Stimulated activated CD4-positive, alpha-beta T cell treated with anti-CD3 and anti-CD28 coated beads, TNF-alpha, amount 100 ng/mL, for 1 hour (primary cell): ENCODE measurements at places on chromosomes 2 and 18.

- DNase-seq: no peak
Measured at GRCh38 chr2:8412586-8412985, 269.3 kb upstream of the ID2 start.

- DNase-seq: no peak
Measured at GRCh38 chr2:134792186-134792585, 46.2 kb upstream of the ACMSD start.

DNA sequence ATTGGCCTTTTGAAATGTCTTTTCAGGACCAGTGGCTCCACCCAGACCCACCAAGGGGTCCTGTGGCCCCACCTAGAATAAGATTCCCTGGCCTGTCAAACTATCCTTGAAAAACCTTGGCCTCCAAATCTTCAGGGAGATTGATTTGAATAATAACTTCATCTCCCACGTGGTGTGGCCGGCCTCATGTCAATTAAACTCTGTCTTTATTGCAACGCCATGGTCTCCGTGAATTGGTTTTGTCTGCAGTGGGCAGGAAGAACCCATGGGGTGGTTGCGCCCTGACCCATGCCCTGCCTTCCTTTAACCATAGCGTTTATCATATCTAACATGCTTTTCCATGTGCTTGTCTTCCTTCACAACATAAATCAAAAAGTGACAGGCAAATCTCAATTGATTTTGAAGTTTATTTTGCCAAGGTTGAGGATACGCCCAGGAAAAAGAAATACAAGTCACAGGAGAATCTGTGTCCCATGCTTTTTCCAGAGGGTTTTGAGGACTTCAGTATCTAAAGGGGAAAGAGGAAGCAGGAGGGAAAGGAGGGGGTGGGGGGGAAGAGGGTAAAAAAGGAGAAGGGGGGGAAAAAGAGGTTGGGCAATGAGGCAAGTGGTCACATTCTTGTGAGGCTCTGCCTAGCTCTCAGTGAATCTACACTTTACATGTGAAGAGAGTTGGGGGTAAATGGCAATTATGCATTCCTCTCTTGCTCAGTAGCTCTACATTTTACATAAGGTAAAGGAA lies 66.5 kb upstream of the CABLES1 start:
- DNase-seq: no peak

DNA sequence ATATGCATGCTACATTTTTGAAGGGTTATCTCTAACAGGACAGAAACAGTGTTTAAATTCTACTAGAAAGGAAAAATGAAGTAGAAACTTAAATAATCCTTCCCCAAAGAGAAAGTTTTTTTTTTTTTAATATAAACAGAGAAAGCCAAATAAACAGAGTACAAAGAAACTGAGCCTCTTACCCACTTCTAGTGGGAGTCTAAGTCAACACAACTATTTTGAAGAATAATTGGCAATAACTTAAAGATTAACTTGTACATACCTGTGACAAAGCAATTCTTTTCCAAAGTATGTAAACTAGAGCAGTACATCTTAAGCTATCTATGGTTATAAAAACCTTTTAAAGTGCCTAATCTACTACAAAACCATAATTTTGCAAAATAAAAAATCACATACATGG lies 224.7 kb downstream of the KCNH7 start:
- no peak for DNase-seq

DNA sequence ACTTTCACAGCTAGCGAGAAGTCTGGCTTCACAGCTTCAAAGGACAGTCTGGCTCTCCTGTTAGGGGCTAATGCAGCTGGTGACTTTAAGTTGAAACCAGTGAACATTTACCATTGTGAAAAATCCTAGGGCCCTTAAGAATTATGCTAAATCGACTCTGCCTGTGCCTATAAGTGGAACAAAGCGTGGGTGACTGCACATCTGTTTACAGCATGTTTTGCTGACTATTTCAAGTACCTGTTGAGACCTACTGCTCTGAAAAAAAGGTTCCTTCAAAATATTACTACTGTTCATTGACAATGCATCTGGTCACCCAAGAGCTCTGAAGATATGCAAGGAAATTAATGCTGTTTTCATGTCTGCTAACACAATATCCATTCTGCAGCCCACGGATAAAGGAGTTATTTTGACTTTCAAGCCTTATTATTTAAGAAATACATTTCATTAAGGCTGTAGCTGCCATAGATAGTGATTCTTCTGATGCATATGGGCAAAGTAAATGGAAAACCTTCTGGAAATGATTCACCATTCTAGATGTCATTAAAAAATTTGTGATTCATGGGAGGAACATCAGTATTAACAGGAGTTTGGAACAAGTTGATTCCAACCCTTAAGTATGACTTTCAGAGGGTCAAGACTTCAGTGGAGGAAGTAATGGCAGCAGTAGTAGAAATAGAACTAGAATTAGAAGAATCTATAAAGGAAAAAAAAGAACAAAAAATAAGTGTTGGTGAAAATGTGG lies 48.9 kb downstream of the POLR1A start:
- no peak for DNase-seq

DNA sequence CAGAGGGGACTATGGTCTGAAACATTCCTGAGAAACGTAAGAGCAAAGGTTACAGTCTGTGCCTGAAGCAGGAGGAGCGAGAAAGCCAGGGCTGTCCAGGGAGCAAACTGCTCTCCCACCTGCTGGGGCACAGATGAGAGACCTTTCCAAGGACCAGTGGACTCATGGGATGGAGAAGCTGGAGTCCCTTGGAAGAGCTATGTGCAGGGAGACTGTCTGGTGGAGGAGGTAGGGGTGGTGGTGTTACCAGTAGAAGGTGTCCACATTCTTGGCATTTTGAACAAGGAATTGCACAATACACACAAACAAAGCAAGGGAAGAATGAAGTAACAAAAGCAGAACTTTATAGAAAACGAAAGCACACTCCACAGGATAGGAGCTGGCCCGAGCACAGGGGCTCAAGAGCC lies 97.9 kb upstream of the CYRIA start:
- no peak for DNase-seq

DNA sequence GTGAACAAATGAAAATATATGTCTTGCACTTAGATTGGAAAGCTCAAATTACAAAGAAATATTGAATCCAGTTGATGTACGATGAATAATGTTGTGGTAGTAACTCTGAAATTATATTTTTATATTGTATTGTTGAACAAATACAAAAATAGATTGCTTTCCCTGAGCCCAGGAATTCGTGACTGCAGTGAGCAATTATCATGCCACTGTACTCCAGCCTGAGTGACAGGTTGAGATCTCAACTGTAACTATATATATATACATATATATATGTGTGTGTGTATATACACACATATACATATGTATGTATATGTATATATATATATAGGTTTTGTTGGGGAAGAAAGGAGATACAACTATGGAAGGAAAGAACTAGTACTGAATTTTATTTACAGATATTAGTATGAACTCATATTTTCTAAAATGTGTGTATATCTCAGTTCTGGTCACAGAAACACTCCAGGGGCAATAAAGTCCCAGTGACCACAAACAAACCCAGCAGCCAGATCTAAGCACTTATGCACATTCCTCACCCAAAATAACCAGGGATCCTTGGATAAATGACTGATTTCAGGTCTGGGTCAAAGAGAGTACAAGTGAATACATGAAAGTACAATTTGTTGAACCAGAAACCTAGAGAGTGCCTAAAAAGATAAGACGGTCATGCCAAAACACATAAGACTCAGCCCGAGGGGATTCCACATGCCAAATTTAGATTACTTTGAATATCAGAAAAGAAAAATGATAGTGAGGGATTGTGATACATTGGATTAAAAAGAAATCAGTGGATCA lies 146.3 kb downstream of the TMX3 start:
- no peak for DNase-seq

DNA sequence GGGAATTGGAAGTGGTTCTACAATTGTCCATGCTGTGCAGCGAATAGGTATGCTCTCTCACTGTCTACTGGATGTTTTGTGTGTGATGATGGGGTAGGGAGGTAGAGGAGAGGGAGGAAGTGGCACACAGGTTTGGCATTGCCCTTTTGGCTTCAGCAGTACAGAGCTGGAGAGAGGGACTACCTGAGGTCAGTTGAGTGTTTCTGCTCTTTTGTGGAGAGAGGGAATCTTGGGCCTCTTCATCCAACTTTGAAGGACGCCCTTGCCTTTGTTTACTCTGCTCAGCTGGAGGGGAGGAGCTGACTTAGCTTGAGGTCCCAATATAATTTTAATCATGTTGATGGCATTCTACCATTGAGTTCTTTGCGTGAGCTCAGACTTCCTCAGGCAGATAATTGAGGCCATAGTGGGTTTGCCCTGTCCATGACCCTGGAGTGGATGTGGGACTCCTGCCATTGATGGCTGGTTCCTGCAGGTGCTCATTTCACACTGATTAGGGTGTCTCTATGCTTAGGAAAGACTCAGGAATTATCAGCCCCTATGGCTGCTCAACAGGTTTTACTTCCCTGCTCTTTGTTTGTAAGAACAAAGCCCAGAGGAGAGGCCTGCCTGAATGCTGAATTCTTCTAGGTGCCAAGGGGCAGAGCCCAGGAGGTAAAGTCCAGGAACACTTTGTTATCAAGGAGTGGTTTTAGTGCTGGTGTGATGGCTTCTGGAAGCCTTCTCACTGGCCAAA lies 7.2 kb downstream of the RPIA start:
- DNase-seq: no peak

DNA sequence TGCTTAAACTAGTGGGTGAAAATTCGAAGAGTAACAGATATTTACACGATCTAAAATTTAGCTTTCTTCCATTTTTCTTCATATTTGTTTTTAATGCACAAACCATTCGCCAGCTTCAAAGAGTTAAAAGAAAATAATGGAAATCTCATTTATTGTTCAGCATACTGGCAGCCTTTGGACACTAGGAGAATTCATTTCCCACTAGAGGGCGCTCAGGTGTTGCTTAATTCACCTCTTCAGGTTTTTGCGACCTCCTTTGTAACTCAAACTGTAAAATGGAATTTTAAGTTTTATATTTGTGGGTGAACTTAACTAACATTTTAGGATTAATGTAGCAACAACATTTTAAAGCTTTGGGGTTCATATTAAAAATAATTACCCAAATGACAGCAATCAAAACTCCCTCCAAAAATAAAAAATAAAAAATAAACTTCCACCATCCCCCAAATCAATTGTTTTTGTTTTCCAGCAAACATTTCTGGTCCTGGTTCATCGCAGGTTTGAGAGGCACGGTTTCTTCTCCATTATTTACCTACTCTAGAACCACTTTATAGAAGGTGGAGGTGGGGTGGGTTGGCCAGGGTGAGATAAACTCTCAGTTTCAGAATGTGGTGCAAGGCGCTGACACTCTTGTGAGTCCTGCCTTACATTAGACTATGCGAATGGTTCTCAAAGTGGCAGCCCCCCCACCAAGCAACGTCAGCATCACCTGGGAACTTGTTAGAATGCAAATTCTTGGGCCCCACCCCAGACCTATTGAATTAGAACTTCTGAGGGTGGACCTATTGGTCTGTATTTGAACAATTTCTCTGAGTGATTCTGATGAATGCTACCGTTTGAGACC lies 24.7 kb upstream of the PNPT1 start:
- no peak for DNase-seq

DNA sequence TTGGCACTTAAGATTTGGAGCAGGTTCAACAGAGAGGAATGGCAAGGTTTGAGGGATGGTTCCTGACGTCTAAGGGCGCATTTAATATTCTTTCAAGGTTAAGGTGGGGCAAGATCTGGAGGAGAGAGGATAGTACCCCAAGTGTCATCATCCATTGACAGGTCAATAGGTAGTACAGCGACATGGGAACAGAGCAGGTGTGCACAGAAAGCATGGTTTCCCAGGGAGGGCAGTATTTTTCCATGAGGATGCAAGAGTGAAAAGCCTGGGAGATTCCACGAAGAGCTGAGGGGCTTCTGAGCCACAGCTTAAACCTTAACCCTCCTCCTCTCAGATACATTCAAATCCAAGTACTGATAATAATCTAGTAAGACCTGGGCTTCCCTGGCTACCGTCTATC lies 9.1 kb downstream of the HES6 start:
- DNase-seq: no peak

DNA sequence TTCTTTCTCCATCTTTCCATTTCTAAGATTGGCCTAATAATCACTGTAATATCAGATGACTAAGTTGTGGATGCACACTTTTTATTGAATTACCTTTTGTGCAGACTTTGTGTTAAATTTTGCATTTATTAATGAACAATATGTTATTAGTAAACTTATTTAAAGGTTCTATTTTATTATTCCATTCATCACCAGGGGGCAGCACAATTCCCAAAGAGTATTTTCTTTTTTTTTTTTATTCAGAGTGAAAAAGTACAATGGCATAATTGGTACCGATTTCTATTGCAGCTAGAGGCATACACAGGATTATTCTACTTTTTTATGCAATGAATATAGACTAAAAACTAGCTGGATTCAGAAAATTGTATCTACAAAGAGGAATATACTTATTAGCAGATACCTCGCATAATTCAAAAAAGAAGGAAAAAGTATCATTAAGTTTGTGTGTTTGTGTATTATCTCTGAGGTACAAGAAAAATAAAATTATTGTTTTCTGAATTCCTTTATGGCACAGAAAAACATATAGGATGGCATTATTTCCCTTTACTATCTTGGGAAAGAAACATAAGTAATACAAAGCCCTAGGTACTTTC lies 390.6 kb downstream of the ERBB4 start:
- DNase-seq: no peak

GRCh38 chr18:7927119-7927518 lies 360.0 kb downstream of the PTPRM start:
- no peak for DNase-seq

- no peak for DNase-seq
Measured at GRCh38 chr2:120044336-120044735, 31.5 kb downstream of the EPB41L5 start.

GRCh38 chr2:204984518-204984917 lies 439.2 kb downstream of the PARD3B start:
- no peak for DNase-seq

- no peak for DNase-seq
Measured at GRCh38 chr2:103169861-103170260, 408.0 kb downstream of the TMEM182 start.

DNA sequence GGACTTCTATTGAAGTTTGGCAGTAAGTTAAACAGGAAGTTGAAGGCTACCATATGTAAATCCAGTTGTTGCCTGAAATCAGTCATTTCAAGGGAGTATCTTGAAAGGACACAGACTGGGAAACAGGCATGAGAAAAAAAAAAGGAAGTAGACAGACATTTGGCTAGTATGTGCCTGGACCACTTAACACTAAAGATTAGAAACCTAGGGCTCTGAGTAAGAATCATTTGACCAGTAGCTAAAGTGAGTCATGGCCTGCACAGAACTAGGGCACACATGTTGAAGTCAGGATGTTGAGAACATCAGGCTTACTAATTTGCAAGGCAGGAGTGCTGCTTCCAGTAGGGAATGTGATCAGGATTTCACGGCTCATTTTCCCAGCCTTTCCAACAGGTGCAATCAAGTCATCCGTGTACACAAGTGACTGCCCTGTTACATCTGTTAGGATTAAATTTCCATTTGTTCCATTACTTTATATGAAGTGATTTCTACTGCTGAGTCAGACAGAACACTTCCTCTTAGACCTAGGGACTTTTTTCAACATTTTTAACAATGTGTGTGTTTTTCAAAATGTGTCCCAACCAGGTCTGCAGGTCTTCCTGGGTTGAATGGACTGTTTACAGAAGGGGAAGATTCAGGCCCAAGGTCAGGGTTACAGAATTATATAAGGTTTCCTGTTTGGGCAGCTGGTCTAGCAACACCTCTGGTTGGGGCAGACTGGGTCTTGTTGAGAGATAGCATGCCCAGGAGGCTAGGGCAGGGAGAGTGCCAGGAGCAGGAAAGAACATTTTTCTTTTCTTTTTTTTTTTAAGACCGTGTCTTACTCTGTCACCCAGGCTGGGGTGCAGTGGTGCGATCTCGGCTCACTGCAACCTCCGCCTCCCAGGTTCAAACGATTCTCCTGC lies 145.6 kb downstream of the TGIF1 start:
- DNase-seq: no peak
